ENCODE measurements at places on chromosomes 1 and 21. TPM values are rescaled to one million over a fixed set of nuclear protein-coding genes. Genes with fewer than 3 reads are reported as not detected.

- no peak overlapping the region for H3K27ac ChIP-seq
- H3K4me3 ChIP-seq: no peak overlapping the region
- DNase-seq: no peak
Measured at GRCh38 chr1:153688276-153688675, 9.8 kb downstream of the NPR1 start.

STXBP3 gene
- total RNA-seq: 60.4 TPM

PRAMEF18 gene
- total RNA-seq: not detected

- H3K27me3 ChIP-seq: no peaks in the 10 kb centered on the region
- H3K27ac ChIP-seq: no peak overlapping the region
- H3K36me3 ChIP-seq: no peaks in the 10 kb centered on the region
Measured at GRCh38 chr1:159483501-159483900, 44.0 kb downstream of the OR10J1 start.

Measured in colonic mucosa (tissue), 4 donors.